T-cell (primary cell): ENCODE measurements at places on chromosomes 5 and 9. TPM values are rescaled to one million over a fixed set of nuclear protein-coding genes. Genes with fewer than 3 reads are reported as not detected.

The STPG3 gene
- total RNA-seq: not detected

The SLC6A18 gene
- not detected for total RNA-seq

The RGP1 gene
- total RNA-seq: 20.6 TPM

The CCDC69 gene
- 96.5 TPM for total RNA-seq

The OR1L6 gene
- total RNA-seq: not detected

The HTR4 gene
- total RNA-seq: not detected
